Stimulated activated CD8-positive, alpha-beta memory T cell treated with anti-CD3 and anti-CD28 coated beads, Interleukin-15, amount 100 ng/mL, for 24 hours (primary cell): ENCODE measurements at places on chromosomes 6 and 20.

DNA sequence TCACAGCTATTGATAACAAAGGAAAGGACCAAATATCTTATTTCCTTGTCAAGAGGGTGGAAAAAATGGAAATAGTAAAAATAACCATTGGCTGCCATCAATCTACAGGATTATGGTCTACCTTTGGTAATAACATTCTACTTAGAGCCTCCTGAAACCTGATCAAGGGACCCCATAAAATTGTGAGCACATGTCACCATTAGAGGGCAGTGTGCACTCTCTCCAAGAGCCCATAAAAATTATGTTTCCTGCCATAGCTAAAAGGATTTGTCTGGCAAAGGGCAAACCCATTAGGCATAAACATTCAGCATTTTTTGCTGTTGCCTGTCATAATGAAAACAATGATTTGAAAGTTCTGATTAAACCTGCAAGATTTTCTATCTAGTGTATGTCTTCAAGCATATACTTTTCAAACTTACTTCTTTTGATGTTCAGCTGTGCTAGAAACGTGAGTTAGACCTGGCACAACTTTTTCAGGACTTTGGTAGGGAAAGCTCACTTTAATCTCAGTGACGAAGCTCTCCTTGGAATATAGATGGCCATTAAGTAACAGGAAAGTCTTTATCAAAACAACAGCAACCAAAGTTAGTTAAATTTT, 120.7 kb upstream of the ZFP64 start:
- DNase-seq = no peak

DNA sequence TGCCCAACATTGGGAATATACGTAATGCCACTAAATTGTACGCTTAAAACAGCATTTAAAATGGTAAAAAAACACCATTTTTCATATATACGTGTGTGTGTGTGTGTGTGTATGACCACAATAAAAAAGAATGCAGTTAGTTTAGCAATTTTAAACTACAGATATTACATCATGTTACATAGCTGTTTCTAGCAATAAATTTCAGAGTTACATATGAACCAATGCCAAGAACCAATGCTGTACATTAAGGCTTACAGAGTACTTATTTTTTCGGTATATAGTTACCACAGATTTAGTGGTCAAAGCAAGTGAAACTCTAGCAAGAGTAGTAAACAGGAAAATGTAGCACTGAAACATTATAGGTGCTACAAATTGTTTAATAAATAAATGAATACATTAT, 119.3 kb downstream of the PDE10A start:
- DNase-seq = no peak

GRCh38 chr6:121497970-121498375, 62.5 kb downstream of the GJA1 start:
- DNase-seq = no peak

DNA sequence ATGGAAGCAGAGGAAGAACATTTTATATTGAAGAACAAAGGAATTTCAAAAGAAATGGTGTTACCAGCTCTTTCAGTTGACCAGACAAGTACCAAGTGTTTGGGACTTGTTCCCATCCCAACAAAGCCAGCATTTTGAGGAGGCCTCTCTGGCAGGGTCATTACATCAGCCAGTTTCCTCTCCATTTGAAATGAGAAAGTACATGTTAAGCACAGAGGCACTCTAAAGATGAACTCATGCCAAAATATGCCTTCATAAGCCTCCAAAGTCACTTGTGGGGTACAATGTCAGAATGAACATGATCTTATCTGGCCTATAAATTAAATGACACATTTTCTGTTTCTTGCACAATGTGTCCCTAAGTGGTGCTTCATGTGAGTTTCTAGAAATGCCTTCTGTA, 223.9 kb downstream of the PRL start:
- DNase-seq = no peak

- no peak for DNase-seq
Measured at GRCh38 chr6:43811733-43812099, 41.7 kb downstream of the VEGFA start.
